NCI-H187 treated with DMSO at 0.1 percent for 48 hours (cell line): ENCODE measurements at places on chromosomes 5 and 9.
A peak's percentile ranks its signal among the peaks of the same experiment; 100 is the strongest.

DNA sequence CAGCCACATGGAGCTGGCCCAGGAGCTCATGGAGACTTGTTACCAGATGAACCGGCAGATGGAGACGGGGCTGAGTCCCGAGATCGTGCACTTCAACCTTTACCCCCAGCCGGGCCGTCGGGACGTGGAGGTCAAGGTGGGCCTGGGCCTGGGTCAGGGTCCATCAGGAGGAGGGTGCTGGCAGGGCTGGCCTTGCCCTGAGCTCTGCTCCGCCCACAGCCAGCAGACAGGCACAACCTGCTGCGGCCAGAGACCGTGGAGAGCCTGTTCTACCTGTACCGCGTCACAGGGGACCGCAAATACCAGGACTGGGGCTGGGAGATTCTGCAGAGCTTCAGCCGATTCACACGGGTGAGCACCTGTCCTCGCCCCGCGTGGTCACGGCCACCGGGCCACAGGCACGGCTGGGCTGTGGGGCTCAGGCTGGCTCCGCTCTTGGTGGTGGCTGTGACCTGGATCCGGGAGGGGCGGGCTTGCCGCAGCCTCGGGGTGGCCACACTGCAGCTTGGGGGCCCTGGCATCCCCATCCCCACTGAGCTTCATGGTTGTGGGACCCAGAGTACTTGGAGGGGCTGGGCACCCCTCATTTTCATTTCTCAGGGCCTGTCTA, 7.1 kb downstream of the DPP7 start:
- DNase-seq: no peak

DNA sequence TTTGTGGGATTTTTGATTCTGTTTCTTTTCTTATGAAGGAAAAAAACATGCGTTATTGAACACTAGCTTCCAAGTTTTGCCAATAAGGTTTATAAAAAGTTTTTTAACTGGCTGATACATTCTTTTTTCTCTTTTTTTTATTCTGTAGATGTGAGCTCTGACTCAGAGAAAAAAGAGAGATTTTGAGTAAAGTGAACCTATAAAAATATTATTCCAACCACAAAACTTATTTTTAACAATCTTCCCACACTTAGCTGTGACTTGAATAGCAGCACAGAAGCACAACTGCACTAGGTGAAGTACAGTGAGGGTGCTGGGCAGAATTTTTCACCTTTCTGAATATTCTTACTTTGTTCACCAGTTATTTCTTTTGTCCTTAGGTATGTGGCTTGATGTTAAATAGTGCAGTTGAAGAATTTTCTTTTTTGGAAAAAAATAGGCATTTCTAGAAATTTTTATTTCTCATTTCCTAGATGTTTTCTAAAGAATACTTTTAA, 41.6 kb downstream of the CHSY3 start:
- DNase-seq: no peak

DNA sequence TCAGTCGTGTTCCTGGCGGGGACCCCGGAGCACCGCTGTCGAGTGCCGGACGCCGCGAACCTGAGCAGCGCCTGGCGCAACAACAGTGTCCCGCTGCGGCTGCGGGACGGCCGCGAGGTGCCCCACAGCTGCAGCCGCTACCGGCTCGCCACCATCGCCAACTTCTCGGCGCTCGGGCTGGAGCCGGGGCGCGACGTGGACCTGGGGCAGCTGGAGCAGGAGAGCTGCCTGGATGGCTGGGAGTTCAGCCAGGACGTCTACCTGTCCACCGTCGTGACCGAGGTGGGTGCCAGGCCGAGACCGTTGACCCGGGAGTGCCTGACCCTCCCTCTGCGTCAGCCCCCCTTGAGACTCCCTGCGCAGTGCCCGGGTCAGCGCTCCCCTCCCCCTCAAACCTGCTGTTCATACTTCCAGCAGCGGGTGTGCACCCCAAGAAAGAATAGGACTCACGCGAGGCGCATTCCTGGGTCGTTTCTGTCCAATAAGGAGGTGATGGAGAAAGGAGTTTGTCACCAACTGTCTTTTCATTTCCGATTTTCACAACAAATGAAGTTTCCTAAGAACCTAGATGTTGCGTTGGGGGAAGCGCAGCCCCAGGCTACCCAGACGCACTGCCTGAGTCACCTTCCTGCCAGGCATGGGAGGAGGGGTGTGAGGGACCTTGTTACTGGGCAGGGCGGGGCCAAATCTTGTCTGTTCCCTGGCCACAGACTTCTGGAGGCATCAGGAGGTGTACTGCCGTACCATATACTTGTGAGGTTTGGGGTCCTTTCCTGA, 722 bp downstream of the SLC22A4 start:
- DNase-seq: no peak

- DNase-seq: peak; percentile 98
Observed at GRCh38 chr5:125719681-125720347, 703.4 kb upstream of the GRAMD2B start.

GRCh38 chr5:157611571-157612476, 36.2 kb upstream of the ADAM19 start:
- peak; percentile 78 for DNase-seq

DNA sequence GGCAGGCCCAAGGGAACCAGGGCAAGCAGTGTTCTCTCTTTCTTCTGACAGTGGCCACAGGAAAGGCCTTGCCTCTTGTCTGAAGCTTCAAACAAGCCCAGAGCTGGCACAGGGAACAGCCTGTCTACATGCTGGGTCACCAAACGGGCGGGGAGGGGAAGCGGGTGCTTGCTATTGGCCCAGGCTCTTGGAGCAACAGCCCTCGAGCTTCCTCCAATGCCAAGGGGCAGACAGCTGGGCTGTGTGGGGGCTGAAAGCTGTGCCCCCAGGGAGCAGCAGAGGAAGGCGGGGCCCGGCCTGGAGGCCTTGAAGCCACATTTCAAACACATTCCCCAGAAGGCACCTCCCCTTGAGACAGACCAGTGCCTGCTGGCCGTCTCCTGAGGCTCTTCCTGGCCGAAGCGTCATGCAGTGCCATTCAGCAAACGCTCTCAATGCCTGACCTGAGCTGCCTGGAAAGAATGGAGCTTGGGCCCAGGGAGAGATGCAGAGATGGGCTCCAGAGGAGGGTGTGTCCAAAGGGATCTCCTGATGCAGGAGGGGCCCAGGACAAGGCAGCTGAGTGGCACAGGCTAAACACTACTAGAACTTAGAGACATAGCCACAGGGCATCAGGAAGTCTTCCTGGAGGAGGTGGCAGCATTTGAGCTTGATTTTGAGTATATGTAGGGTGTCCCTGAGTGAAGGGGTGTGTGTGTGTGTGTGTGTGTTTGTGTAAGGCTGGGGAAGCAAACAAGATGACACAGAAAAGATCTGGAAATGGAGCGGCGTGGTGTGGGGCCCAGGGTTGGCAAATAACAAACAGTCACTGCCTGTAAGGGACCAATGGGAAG, 2.5 kb downstream of the FIBCD1 start:
- no peak for DNase-seq

- no peak for DNase-seq
Observed at GRCh38 chr5:38948501-38948900, 102.7 kb downstream of the OSMR start.
